ENCODE measurements at places on chromosomes 7 and 10.

DNA sequence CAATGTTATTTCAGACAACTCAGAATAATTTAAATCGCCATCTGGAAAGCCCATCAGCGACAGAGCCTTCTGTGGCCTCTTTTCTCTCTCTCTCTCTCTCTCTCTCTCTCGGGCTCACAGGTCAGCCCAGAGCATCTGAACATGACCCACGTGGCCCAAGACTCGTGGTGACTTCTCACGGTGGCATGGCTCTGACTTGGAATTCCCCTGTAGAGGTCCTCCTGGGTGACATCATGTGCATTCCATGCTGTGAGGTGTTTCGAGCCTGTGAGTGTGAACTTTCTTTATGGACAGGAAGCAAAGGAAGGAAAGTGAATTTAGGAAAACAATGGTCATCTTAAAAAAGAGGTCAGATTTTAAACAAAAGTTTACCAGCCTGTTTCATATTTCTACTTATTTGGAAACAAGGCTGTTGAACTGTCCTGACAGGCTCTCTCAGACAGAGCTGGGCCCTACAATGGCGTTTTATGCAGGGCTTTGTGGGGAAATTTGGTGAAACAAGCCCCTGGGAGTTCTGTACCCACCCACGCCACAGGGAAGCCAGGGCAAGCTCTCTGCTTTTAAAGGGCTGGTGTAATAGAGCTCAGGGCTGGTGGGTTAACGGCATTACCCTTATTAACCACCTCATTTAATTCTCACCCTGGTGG is 359.7 kb upstream of the ZNF32 start:
- DNase-seq, result no peak

DNA sequence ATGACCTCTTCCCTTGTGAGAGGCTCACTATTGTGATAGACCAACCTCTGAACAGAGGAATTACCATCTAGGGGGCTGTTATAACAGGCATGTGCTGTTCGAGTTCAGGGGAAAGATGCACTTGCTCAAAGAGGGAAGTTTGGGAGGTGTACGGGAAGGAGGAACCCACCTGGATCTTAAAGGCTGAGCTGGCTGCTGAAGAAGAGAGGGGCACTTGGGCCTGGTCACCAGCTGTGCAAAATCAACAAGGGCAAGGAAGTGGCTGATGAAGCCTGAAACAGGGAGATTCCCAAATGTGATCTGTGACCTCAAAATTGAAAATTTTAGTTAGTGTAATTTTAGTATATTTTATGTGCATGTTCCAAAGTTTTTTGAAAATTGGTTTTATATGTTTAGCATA is 407.2 kb downstream of the AUTS2 start:
- DNase-seq, result no peak

DNA sequence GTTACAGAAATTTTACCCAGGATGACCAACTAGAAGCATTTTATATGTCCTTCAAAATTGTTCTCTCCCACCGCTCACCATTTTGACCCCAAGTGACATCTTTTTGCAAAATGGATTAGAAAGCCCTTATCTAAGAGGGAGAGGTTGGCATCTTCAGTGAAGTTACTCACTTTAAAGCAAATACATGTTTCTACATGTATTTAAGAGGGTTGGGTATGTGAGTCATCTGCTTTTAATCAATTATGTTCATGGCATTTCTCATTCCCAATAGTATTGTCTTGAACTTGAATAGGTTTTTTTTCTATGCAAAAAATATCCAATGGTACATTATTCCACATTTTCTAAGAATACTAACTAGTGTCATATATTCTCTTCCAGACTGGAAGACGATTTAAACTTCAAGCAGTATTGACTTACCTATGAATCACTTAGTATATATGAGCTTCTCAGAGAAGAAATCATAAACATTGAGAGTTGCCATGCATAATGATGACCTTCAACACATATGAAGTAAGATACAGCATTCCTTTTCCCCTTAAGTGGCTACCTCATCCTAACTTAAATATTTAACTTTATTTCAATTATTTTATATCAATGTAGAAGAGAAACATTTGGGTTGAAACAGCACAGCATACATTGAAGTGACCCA is 132.8 kb downstream of the POLR1F start:
- DNase-seq, result no peak

DNA sequence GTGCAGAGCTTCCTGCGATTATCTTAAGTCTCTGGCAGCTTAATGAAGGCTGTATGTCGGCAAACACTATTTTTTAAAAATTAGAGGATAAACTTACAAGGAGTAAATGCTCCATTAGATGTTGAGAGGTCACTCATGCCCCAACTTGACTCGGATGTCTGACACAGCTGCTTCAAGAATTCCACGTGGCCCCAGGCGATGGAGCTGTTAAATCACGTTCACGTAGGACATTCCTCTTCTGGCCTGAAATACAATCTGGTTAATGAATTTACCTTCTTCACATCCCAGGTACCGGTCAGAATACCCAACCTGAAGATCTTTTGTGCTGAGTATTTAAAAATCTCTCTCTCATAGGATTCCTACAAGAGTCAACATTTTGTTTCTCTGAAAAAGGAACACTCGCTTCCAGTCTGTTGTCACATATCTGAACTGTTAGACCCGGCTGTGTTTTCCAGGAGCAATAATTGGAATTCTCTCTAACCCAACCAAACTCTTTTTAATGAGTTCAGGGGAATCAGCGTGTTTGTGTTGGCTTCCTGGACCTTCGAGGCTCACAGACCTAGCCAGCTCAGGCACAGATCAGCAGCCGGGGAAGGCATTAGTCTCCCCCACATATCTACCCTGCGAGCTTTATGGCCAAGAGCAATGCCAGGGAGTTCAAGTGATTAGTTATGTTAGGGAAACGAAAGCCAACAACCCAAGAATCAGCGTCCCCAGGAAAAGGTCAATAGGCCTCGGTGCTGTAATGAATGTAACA is 284.9 kb downstream of the FGFR2 start:
- DNase-seq, result no peak

DNA sequence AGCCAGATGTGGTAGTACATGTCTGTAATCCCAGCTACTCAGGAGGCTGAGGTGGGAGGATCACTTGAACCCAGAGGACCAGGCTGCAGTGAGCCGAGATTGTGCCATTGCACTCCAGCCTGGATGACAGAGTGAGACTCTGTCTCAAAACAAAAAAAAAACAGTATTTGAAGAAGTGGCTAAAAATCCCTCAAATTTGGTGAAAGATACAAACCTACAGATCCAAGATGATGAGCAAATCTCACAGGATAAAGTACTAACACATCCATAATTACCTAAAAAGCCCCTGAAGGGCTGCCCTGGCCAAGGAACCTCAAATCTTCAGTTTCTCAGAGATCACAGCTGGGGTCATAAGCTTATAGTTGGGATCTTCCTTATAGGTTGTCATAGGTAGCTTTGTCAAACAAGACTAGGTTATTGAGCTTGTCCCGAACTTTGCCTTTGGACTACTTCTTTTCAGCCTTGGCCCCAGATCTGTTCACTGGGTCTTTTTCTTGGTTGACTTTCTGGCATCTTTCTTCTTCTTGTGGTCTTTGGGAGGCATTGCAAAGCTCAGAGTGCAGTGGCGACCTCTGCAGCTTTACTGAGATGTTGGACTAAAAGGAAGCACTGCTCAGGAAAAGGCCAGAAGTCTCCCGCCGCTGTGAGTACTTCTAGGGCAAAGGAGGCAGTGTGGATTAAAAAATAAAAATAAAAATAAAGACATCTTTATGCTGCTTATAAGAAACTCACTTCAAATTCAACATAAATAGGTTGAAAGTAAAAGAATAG is 28.6 kb upstream of the SAR1A start:
- DNase-seq, result no peak

GRCh38 chr7:149753375-149754233 is 19.8 kb downstream of the ZNF467 start:
- no peak for DNase-seq
